ENCODE measurements at places on chromosomes 3 and 15.

GRCh38 chr15:40050788-40051470, 11.9 kb upstream of the SRP14 start:
- no peak for DNase-seq

- no peak for DNase-seq
These were observed 21.9 kb downstream of the PLCL2 start for GRCh38 chr3:16906682-16907081.

DNA sequence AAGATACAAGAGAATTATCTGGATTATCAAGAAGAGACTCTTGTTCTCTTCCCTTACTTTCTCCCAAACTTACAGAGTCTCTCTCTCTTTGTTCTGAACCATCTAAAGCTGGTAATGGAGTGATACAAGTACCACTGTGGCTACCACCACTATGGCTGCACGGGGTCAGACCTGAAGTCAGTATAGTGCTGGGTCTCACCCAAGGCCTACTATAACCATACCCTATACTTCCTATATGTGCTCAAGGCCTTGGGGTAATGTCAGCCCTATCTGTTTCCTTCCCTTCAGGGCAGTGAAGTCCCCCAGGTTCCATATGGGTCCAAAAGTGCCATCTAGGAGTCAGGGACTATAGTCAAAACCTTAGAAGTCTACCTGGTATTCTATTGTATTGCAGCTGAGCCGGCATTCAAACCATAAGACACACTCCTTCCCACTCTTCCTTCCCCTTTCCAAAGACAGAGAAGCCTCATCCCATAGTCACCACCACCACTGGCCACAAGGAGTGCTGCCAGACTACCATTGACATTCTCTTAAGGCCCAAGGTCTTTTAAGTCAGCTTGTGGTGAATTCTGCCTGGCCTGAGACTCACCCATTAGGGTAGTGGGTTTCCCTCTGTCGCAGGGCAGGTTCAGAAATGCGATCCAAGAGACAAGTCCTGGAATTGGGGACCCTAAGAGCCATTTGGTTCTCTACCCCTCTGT, 615.0 kb upstream of the NECTIN3 start:
- DNase-seq, result no peak

GRCh38 chr3:53794597-53794996, 51.6 kb downstream of the CHDH start:
- DNase-seq, result no peak

GRCh38 chr3:22175947-22176346, 424.9 kb upstream of the ZNF385D start:
- no peak for DNase-seq

- DNase-seq, result peak; percentile 51
These were observed 564.0 kb upstream of the TGFBR2 start for GRCh38 chr3:30042274-30042859.

Measured in left lobe of liver (tissue), 2 donors.